Activated CD4-positive, alpha-beta T cell treated with anti-CD3 and anti-CD28 coated beads, Interleukin-2, amount 50 U/mL, for 4 hours (primary cell): ENCODE measurements at places on chromosomes 2 and 18.

- no peak for DNase-seq
Measured at GRCh38 chr18:23244401-23244800, 109.1 kb downstream of the CABLES1 start.

GRCh38 chr2:86284987-86285386 lies 52.4 kb downstream of the REEP1 start:
- no peak for DNase-seq

GRCh38 chr18:52200921-52201663 lies 138.9 kb upstream of the DCC start:
- no peak for DNase-seq

GRCh38 chr2:15941871-15942710 lies 1.7 kb downstream of the MYCN start:
- no peak for DNase-seq

DNA sequence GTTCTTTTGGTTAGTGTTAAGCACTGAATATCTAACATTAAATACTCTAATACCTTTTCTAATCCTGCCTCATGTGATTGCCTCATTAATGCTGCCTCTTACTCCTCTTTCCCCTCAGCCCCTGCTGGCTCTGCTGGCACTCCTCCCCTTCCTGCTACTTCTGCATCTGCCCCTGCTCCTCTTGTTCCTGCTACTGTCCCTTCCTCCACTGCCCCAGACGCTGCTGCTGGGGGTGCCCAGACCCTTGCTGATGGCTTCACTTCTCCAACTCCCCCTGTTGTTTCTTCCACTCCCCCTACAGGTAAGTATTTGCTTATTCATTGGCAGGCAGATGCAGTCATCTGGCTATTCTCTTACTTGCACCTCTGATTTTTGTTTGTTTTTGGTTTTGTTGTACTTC lies 68.5 kb downstream of the ABI2 start:
- DNase-seq: no peak
